ENCODE measurements at places on chromosomes 12 and 14.

DNA sequence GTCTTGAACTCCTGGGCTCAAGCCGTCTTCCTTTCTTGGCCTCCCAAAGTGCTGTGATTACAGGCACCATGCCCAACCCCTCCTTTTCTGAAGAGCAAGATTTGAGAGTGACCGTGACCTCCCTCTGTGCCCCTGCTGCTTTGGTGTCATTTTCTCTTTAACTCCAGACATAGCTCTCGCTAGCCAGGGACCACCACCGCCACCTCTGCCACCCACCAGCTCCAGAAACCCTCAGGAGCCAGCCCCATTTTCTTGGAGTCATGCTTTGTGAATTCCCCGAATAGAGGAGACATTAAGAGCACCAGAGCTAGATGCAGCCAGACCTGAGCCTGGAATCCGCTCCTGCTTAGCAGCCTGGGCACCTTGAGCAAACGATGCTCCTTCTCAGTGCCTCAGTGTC lies 18.2 kb downstream of the SDSL start:
- no peak for DNase-seq

GRCh38 chr12:111757361-111758119 lies 9.2 kb upstream of the ALDH2 start:
- DNase-seq, result no peak

- no peak for DNase-seq
These were observed 111.6 kb downstream of the ADGRD1 start for GRCh38 chr12:131065279-131065678.

DNA sequence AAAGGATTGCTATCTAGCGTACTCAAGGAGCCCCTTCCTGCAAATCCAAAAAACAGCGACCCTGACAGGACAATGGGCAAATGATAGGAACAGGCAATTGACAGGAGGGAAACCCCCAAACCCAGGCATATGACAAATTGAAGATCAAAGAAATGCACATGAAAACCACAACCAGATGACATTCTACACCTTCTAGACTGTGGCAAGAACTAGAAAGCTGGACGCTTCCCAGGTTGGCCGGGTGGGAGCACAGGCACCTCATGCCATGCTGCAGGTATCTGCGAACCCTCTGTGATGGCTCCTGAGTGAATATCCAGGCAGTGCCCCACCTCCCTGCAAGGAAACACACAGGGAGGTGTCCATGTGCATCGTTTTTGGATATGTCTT lies 37.1 kb downstream of the CMKLR1 start:
- no peak for DNase-seq

DNA sequence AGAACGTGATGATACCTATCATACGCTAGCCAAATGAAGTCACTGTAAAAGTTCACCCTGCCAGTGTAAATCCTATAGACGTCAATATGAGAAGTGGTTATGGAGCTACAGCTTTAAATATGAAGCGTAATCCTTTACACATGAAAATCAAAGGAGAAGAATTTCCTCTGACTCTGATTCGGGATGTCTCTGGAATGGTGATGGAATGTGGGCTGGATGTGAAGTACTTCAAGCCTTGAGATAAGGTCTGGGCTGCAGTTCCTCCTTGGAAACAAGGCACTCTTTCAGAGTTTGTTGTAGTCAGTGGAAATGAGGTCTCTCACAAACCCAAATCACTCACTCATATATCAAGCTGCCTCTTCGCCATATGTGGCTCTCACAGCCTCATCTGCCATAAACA lies 53.1 kb upstream of the NAP1L1 start:
- DNase-seq, result no peak

GRCh38 chr14:91573894-91574837 lies 64.1 kb upstream of the PPP4R3A start:
- peak; percentile 95 for DNase-seq

GRCh38 chr14:21074398-21075272 lies 4.5 kb downstream of the ARHGEF40 start:
- no peak for DNase-seq

DNA sequence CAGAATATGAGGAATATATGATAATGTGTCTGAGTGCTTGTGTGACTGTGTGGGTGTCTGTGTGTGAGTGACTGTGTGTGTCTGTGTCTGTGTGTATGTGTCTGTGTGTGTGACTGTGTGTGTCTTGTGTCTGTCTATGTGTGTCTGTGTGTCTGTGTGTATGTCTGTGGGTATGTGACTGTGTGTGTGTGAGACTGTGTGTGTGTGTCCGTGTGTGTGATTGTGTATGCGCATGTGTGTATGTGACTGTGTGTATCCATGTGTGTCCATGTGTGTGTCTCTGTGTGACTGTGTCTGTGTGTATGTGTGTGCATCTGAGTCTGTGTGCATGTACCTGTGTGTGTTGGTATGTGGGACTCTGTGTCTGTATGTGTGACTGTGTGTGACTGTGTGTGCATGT lies 1361.2 kb upstream of the TMEM132C start:
- no peak for DNase-seq

GRCh38 chr14:69615121-69615495 lies 3.7 kb downstream of the SUSD6 start:
- no peak for DNase-seq

GRCh38 chr14:75123991-75124390 lies 2.9 kb downstream of the NEK9 start:
- peak; percentile 26 for DNase-seq

DNA sequence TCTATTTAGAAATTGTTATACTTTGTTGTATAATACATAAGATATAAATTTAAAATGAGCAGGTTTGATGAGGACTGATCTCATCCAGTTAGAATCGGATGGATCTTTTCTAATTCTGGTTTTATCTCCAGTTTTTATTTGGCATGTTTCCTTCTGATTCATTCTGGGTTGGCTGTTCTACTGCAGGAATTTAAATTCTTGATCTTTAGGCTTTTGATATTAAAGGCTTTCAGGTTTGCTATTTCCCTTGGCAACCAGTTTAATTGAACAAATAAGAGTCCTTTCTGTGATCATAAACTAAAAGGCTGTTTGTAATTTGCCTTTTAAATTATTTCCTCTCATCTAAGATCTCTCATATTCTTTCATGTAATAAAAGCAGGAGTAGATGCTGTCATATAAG lies 83.4 kb downstream of the PDE6H start:
- DNase-seq, result no peak

DNA sequence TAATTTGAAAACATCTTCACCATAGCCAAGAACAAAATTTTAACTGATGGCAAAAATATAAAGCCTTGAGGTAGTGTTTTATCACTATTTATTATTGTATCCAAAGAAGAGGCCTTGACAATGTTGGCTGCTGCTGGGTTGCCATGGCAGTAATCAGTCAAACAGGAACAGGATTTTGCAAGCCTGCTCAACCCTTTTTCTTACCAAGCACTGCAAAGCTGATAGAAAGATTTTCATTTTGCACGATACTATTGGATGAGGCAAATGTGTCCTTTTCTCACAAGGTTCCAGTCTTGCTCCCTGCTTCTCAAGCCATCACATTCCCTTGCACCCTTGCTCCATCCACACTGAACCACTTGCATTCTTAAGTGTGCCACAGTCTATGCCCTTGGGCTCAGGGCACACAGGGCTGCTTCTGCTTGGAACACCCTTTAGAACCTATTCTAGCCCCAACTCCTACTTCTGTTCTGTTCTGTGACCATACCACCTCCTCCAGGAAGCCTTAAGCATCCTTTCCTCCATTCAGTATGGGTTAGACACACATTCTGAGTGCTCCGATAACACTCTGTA lies 76.5 kb upstream of the AMIGO2 start:
- DNase-seq, result no peak

- DNase-seq, result no peak
These were observed 237.6 kb downstream of the SLC2A13 start for GRCh38 chr12:39868328-39868725.

GRCh38 chr14:101243587-101244338 lies 317.5 kb upstream of the DIO3 start:
- DNase-seq, result no peak

DNA sequence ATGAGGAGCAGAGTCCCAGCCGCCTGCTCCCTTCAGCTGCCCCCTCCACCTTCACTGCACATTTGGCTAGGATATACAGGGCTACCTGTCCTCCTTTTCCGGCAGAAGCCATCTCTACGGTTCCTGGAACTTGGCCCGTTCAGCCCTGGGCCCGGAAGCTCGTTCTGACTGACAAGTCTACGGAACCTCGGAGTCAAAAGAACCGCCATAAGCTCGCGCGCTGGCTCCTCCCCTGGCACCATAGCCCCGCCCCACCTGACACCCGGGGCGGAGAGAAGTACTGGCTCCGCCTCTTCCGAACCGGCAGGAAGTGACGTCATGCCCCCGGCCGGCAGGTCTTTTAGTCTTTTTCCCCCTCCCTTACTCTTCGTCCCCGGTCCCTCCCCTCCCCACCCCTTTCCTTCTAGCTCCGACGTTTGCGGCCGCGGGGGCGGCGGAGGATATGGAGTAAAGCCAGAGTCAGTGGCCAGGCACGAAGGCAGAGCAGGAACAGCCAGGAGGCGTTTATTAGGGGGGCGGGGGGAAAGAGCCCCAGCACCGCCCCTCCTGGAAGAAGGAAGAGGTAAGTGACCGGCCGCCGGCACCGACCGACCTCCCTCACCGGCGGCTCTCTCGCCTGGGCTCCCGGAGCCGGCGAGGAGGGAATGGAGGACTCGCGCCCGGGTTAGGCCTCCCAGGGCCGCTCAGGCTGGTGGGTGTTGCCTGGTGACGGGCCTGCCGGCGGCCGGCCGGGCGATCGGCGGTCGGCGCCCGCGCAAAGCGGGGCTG lies at the start of the genes DEPDC4 and SCYL2:
TSS of gene DEPDC4 (minus strand) at position 245 of the 768 bp plus-strand sequence. CDS start at position 242, 3 bp downstream.
TSS of gene SCYL2 (plus strand) at position 343 of the 768 bp plus-strand sequence. CDS start 15,794 bp downstream, outside the sequence.
- peak; percentile 89 for DNase-seq

- DNase-seq, result no peak
These were observed 75.9 kb downstream of the AEBP2 start for GRCh38 chr12:19515179-19515578.

GRCh38 chr12:87848248-87848868 lies 180.8 kb downstream of the C12orf50 start:
- no peak for DNase-seq

All from activated CD4-positive, alpha-beta T cell treated with anti-CD3 and anti-CD28 coated beads, Interleukin-2, amount 50 U/mL, for 4 hours (primary cell).